Stimulated activated memory B cell treated with anti-CD40 and anti-IgM and Interleukin-4, amounts not matched to agents 10 μg/mL and 1 μg/mL and 100 μg/mL, for 72 hours (primary cell): ENCODE measurements at places on chromosomes 16 and 17.

GRCh38 chr17:63573634-63574033 lies 23.4 kb downstream of the DCAF7 start:
- ATAC-seq: no peak

DNA sequence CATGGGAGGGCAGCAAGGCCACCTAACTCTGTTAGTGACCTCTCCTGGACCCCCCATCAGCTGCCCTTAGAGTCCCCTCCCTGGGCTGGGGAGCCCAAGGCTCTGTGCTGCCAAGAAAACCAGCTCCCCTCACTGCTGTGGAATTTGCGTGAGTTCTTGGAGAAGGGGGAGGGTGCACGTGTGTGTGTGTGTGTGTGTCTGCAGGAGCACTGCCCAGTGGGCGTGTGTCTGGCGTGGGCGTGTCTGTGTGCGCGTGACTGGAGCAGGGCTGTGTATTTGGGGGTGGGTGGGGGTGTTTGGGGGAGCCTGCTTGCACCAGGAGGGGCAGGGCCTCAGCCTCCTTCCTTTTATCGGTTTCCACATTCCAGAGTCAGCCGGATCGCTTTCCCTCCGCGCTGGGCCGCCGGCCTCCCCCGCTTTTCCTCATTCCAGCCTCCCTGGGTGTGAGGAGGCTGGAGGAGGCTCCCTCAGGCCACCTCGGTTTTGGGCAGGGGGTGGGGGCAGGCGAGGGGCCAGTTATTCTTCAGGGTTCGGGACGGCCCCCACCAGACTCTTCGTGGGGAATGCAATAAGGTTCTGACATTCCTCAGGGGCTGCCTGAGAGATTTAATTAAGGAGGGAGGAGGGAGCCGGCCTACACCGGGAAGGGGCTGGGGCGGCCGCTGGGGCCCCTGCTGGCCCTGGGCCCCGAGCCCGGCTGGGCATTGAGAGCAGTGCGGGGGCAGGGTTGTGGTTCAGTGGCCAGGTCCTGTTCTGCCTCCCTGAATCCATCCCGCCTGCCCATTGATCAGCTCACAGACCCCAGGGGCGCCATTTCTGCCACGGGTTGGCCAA lies 2.5 kb downstream of the VASN start:
- ATAC-seq: no peak

GRCh38 chr16:30773826-30774225 lies 11.7 kb downstream of the RNF40 start:
- no peak for ATAC-seq

GRCh38 chr17:57946798-57947358 lies 8.3 kb downstream of the CUEDC1 start:
- peak; percentile 95 for ATAC-seq

DNA sequence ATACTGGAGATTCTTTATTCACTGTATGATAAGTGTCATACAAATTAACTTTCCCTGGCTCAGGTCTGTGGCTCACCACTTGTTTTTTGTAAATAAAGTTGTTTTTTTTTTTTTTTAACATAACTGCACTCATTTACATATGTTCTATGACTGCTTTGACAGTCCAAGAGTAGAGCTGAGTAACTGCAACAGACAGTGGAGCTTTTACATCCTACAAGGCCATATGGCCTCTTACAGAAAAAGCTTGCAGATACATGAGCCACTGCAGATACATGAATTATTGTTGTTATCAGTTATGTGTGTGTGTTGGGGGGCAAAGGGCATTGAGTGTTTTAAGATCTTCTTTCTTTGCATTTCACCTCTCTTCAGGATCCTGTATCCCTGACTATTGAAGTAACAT lies 311.7 kb downstream of the BCAS3 start:
- ATAC-seq: no peak

DNA sequence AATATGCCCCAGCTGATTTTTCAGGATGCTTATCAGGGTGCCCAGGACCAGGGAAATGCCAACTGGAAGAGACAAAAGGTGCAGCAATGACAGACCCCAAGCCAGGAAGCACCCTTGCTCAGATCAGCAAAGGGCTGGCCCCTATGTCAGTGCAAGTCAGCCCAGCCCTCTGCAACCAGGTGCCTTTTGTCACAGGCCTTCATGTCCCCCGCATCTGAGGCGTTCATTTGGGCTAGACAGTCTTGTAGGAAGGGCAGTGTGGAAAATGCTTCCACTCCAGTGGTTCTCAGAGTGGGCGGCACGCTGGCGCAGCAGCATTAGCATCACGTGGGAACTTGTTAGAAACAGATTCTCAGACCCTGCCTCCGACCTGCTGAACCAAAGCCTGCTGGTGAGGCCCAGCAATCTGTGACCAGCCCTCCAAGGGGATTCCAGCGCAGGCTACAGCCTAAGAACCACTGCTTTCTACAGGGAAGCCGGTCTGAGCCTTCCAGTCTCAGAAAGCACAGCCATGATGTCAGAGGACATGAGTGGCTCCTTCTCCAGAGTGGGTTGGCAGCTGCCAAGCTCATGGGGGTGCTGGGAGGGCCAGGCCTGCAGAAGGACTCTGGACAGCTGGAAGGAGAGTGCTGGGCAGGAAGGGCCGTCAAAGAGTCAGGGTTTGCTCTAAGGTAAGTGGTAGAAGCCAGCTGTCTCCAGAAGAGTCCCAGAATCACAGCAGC lies 13.1 kb downstream of the SLC47A2 start:
- ATAC-seq: no peak

DNA sequence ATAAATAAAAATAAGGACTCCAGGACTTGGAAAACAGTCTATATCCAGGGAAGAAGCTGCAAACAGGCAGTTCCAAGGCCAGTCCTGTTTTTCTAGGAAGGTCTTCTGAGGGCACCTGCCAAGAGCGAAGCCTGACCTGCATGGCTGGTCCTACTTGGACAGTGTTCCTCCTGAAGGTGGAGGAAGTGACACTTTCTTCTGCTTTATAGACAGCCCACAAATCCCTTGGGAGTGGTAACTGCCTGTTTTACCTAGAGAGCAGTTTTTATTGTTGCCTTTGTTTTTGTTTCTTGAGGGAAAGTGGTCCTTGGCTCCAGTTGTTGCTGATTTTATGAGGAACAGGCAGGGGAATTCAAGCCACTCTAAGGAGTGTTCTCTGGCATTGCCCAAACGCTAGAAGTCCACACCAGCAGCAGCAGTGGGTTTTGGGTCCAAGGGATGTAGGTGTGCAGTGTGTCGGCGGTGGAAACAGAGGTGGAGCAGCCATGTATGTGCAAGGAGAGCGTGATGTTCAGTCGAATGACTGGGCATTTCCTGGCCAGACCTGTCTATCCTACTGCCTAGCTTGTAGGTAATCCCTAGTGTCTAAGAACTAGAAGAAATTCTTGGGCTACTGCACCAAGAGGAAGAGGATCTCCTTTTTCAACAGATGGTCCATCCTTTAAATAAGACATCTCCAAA lies 35.3 kb downstream of the LDHD start:
- peak; percentile 86 for ATAC-seq

- ATAC-seq: no peak
Measured at GRCh38 chr16:87160701-87161337, 156.4 kb downstream of the C16orf95 start.

GRCh38 chr16:19696328-19696727 lies 21.7 kb downstream of the KNOP1 start:
- no peak for ATAC-seq

DNA sequence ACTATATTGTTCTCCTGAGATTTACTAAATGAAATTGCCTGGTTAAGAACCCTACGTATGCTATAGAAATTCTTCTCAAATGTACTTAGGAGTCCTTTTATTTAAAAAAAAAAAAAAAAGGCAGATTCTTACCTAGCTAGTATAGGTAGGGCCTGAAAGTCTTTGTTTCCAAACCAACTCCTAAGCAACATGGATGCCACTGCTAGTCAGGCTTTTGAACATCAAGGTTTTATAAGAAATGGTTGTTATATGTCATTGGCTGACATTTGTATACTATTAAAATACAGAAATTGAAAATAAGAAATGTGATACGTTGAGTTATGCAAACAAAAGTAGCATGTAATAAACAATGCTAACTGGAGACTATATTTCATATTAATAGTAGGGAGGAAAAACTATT lies 1.2 kb downstream of the EVI2A start:
- ATAC-seq: no peak

DNA sequence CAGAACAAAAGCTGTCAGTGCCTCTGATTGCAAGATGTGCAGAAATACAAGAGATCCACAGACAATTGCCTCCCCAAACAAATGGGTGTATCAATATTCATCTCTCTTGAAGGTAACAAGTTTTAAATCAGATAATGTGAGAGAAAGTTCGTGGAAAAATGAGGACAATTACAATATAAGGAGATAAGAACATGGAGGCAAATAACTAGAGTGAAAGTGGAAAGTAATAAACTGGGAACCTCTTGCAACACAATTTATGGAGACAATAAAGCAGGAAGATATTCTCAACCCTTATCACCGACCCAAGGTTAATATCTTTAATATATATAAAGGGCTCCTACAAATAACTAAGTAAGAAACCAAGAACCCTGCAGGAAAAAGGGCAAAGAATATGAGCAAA lies 14.2 kb upstream of the KRT19 start:
- ATAC-seq: no peak

DNA sequence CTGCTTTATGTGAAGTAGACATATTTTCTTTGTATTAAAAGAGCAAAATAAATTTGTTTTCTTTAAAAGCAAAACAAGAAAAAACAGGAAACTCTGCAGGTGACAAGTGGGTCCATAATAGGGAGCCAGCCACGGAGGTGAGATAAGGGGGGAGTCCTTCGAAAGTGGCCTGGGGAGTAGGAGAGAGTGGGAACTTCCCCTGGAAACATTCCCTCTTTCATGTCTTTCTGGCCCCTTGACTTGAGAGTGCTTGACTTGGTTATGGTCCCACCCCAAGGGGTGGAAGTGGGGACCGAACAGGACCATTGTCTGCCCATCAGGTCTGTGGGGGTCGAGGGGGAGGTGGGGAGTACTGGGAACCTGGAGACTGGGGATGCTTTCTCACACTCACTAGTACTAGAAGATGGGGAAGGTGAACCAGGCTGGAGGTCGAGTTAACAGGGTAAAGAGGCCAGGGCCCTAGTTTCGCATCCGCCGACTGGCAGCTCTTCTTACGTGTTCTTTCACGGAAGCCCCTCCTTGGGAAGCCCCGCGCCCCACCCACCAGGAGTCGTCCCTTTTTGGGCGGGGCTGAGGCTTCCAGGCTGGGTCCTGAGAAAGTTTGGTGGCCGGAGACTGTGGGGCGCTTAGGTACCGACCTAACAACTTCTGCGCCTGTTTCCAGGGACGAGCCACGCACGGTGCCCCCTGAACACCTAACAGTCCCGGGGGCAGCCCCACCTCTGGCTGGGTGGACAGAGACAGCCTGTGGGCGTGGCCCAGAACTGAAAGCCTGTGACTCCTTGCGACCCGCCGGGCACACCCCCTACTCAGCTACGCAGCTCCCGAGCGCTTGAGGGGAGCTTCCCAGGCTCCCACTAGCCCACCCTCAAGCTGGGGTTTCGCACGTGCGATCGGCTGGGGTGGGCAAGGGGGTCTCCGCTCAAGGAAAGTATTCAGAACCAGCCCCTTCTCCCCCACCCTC lies 790 bp downstream of the TRADD start:
- peak; percentile 69 for ATAC-seq

DNA sequence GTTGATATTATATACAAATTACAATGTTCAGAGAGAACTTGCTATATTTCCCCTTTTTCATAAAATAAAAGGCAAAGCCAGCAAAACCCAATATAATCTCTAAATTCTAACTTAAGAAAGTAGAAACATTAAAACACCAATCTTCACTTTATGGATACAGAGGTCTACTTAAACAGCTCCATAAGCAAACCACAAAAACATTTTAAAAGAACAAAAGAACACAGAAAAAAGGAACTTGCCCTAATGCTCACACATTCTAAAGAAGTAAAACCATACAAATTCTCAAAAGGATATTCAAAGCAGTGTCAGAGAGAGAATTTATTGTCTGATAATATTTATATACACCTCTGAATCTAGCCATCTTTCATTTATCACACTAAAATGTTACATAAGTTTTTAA lies 606 bp downstream of the ABCA10 start:
- no peak for ATAC-seq

DNA sequence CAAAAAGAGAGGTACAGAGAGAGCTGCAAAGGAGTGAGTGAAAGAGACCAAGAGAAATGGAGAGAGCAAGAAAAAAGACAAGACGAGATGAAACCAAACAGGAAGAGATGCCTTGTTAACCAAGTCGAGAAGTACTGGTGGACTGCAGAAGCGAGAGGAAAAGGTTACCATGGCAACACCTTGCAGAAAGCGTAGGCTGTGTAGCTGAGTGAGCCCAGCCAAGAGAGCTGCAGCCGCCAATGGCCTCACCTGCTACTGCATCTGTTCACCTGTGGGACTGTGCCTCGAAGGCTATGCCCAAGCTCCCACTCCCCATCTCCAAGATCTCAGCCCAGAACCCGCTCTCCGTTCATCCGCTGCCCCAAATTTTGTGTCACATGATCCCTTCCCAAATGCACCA lies 161.3 kb downstream of the SLC39A11 start:
- peak; percentile 68 for ATAC-seq

DNA sequence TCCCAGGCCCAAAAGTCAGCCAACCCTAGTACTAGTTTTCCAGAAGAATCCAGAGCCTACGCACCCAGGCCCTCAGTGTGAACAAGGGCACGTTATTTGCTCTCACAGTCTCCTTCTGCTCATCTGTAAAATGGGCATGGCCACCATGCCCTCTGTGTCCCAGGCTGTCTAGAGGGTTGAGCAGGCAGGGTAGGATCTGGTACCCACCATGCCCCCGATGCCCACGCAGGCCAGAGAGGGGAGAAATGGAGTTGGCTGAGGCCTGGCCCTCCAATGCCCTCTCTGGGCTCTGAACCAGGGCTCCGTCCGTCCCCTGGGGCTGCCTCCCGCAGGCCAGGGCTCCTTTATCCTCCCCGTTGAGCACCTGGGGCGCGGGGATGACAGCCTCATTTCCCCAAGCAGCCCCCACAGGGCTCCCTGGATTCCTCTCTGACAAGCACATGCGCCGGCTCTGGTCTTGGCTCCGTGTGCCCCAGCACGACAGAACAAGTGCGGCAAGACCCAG lies 9.1 kb upstream of the BAHCC1 start:
- ATAC-seq: no peak

DNA sequence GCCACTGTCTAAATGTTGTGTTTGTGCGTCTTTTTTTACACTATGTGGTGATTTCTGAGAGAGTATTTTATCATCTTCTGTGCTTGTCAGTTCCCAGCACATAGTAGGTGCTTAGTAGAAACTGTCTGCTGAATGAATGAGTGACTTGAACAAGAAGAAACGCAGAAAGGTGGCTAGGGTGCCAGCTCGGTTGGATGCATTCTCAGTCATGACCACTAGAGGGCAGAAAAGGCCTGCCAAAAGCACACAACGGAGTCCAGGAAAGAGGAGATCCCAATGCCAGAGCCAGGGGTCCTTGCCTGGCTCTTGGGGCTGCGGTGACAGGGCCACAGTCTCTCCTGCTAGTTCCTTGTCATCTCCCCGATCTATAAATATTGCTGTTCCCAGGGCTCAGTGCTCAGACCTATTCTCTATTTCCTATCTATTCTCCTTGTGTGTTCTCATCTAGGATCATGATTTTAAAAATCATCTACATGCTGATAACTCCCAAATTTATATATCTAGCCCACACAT lies 57.3 kb upstream of the CCL1 start:
- ATAC-seq: no peak

DNA sequence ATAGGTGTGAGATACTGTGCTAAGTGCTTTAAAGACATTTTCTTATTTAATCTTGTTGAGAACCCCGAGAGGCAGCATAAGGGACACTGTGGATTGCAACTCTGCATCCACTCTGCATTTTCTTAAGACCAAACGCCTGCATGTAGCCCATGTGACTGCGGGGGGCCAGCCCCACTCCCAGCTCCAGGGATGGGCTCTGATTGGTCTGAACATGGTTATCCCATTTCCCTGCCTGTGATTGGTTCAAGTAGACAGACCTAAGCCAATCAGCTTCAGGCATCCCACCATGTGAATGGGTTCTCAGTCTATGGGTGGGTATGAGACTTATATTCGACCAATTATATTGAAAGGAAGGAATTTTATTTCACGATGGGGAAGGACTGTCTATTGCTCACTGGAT lies 33.2 kb upstream of the USP7 start:
- no peak for ATAC-seq
